Midbrain (tissue), 1 donor: ENCODE measurements at places on chromosomes 16 and 17.

GRCh38 chr17:21113716-21114115 is 13.0 kb upstream of the DHRS7B start:
- no peak for DNase-seq

DNA sequence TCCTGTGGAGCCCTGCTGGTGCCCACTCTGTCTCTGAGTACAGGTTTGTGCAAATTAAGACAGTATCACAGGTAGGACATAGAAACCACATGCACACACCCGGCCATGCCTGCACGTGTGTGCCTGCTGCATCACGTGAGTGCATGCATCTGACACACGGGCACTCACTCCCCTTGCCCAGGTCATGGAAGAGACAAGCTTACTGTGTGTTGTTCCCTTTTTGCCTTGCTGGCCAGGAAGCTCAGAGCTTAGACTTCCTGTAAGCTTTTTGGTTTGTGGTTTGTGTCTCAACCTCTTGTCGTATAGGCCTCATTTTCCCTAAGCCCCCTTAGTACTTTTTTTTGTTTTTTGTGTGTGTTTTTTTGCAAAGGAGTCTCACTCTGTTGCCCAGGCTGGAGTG is 25.0 kb downstream of the ZNF469 start:
- DNase-seq, result no peak

GRCh38 chr17:83057793-83058265 is 21.6 kb upstream of the METRNL start:
- no peak for DNase-seq

DNA sequence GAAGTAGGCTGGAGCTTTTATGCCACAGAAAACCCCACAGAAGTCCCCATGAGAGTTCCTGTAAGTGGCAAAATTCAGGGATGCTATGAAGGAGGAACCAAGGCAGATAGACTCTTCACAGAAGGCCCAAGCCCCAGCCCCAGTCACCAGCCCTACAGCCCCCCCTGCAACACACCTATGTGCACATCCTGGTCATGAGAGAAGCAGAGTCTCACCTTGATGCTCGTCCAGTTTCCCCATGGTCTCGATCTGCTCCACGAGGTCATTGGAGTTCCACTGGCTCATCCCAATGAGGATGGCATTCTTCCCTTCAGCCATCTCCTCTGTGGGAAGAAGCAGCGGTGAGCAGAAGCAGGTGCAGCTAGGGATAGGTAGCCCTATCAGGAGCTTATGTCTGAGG is 31.2 kb downstream of the PITPNM3 start:
- DNase-seq, result no peak

DNA sequence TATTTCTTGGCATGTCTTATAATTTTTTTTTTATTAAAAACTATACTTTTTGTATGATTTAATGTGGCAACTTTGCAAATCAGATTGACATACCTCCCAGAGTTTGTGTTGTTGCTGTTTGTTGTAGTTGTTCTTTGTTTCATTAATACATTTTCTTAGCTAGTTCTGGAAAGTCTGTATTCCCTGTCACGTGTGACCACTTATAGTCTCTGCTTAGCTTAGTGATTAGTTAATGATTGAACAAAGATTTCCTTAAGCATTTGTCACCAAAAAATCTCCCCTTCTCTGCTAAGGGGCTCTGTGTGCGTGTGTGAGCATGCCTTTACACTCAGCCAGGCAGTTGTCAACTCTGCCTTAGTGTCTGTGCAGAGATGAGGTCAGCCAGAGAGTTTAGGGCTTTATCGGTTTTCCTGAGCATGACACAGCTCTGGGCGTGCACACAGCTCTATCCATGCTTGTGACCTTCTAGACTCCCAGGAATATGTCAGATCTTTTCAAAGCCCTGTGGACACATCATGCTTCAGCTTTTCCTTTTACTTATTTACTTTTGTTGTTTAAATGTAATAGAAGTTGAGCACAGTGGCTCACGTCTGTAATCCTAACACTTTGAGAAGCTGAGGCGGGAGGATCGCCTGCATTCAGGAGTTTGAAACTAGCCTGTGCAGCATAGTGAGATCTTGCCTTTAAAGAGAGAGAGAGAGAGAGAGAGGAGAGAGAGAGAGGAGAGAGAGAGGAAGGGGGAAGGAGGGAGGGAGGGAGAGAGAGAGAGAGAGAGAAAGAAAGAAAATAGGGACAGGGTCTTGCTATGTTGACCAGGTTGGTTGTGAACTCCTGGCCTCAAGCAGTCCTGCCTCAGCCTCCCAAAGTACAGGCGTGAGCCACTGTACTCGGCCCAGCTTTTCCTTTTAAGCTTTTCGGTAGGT is 21.9 kb downstream of the DNAI2 start:
- no peak for DNase-seq

DNA sequence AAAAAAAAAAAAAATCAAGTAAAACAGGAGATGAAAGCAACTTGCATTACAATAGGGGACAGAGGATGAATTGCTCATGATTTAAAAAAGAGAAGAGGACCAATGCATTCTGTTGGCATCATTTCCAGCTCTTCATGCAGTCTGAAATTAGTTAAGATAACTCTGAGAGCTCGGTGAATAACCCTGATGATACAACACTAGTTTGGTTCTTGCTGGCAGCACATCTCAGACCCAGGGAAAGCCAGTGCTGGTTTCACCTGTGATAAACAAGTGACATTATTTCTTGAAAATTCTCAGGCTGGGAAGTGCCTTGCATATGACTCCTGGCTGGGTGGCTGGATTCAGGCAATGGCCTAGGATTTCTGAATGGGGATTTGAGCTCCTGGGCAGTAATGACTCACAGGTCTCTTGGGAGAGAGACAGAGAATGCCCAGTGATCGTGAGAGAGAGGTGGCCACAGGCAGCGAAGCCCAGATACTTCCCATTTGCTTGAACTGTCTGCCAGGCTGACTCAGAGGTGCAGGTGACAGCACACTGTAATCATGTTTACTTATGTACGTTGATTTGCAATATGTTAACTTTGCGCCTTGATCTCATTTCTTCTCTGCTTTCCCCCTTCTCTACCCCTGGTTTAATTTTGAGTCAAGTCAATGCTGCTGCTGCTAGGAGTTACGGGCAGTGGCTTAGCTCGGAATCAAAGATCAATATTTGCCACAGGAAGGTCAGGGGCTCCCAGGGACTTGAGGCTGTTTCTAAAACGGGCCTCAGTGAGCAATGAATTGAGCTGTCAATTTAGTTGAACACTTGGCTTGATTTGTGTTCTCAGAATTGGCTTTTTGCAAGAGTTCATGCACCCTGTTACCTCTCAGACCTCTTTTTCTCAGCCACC is 27.1 kb downstream of the ARSG start:
- no peak for DNase-seq

GRCh38 chr17:9208381-9209105 is 187.2 kb downstream of the NTN1 start:
- DNase-seq, result no peak

GRCh38 chr16:86576591-86577313 is 1.6 kb upstream of the FOXL1 start:
- DNase-seq, result no peak

DNA sequence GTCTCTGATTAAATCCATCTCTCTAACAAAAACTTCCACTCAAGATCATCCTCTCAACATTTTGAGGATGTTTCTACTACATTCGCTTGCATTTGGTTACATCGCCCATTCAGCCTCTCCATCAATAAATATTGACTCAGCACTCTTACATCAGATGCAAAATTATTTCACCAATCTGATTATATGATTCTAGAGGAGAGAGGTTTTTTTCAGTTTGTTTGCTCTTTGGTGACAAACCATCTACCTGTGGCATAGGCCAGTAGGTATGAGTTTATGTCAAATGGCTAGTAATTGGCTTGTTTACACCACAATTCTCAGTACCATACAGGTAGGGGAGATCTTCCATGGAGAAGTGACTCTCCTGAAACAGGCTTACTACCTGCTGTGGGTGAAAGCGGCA is 52.3 kb downstream of the TOX3 start:
- no peak for DNase-seq

GRCh38 chr17:36183001-36183971 is 6.8 kb upstream of the TBC1D3B start:
- DNase-seq, result no peak

- DNase-seq, result no peak
Measured at GRCh38 chr16:70563636-70564035, 40.0 kb downstream of the SF3B3 start.

- DNase-seq, result no peak
Measured at GRCh38 chr16:12535535-12536411, 267.9 kb downstream of the CPPED1 start.

DNA sequence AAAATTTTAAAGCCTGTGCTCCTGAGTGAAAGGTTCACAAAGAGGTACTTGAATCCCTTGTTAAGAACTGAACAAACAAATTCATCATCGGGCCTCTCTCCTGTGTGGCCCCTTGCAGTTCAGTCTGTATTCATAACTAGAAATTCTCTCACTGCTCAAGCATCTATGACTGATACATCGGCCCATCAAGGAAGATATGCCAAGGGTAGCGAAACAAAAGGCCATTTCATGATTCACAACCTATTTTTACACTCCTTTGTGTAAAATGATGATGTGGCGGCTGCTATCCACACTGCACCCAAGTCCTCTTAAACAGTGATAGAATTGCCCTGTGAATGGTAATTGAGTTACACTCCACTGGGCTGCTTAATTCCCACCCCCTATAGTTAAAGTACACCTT is 204.6 kb downstream of the STX8 start:
- DNase-seq, result no peak

- DNase-seq, result no peak
Measured at GRCh38 chr17:39517224-39517623, 55.9 kb downstream of the CDK12 start.

GRCh38 chr16:88973007-88973410 is 4.0 kb downstream of the CBFA2T3 start:
- no peak for DNase-seq

DNA sequence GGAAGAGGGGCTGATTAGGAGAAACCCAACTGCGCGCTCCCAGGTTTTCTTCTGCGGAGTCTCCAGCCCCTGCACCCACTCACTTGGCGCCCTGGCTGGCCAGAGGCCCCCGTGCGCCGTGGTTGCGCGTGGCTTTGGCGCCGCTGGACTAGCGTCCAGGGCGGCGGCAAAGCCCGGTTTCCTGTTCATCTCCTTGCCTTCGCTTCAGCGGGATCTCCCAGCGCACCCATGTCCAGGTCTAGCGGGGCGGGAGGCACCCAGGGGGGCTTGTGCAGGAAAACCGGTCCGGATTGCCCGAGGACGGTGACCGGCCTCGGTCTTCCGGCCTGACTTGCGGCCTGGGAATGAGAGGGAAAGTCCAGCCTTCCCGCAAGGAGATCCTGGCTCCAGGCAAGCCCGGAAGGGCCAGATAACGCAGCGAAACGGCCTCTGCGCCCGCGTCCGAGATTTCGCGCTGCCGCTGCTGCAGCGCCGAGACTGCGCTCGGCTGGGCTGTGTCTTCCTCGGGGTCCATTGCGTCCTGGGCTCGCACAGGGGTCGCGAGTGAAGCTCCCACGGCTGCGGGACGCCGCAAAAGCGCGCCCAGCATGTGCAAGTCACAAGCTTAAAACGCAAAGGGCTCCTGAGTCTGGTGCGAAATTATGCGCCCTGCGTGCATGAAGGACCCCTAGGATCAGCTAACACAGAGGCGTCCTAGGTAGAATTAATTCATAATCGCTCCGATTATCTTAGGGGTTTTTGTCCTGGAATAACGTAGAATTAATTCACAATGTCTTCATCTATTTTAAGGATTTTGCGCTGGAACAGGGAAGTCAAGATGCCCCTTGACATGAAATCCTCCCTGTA is 5.7 kb downstream of the FOXF1 start:
- no peak for DNase-seq

DNA sequence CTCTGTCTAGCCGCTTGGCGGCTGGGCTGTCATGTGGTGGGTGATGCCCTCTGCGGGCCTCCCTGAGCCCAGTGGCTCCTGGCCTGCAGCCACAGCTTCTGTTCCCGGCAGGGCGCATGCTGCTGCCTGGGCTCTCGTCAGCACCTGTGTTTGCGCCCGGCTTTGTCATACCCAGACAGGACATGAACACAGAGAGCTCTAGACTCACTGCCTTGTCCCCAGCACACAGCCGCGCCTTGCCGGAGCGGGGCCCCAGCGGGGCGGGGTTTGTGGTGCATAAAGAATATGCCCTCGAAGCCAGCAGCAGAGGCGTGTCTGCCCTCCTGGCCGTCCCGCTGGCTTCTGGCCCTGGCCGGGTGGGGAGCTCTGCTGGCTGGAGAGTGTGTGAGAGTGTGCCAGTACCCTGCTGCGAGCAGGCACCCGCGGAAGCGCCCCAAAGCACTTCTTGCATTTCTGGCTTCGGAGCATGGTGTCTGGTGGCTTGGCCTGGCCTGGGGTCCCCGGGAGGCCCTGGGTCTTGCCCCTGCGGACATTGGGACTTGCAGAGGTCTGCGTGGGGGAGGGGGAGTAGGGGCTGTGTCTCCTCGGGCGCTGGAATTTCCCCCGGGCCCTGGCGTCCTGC is 14.4 kb downstream of the ASPSCR1 start:
- DNase-seq, result peak; percentile 74

DNA sequence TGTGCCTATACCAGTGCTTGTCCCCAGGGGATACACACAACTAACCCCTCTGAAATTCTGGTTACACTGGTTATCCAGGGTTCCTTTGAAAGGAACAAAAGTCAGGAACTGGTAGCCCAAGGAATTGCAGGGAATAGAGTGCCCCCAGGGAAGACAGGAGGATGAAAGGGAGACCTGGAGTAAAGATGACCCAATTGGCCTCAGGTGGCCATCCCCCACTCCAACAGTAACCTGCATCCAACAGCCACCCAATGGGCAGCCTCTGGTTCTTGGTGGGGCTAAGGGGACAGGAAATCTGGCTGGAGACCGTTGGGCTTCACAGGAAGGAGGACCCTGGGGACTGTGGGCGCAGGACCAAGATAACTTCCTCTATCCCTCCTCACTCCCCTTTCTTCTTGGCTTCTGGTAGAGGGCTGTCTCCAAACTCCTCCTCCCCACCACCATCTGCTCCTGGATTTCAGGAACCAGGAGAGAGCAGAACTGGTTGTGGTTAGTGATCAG is 826 bp upstream of the MPO start:
- DNase-seq, result no peak

GRCh38 chr17:32672711-32673110 is 185.9 kb downstream of the CDK5R1 start:
- DNase-seq, result no peak

DNA sequence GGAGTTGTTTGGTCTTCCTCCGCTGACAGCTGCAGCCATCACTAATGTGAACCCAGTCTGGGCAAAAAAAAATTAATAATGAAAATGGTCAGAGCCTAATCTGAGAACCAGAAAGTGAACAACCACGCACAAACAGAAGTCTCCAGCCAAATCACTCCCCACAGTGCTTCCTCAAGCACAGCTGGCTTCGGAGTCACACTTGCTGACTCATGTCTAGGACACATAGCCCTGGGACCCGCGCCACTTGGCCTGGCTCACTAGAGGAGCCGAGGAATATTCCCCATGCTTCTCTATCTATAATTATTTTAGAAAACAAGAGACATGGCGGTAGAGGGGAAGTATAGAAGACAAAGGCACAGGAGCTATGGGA is 109.1 kb downstream of the ZFHX3 start:
- DNase-seq, result peak; percentile 34

- no peak for DNase-seq
Measured at GRCh38 chr16:75750528-75750927, 24.2 kb upstream of the CPHXL start.

GRCh38 chr16:3259836-3260235 is 3.4 kb upstream of the MEFV start:
- DNase-seq, result no peak
